Stimulated activated CD8-positive, alpha-beta memory T cell treated with anti-CD3 and anti-CD28 coated beads, Interleukin-7, amount 100 ng/mL, for 1 hour (primary cell): ENCODE measurements at places on chromosomes 7 and 10.

DNA sequence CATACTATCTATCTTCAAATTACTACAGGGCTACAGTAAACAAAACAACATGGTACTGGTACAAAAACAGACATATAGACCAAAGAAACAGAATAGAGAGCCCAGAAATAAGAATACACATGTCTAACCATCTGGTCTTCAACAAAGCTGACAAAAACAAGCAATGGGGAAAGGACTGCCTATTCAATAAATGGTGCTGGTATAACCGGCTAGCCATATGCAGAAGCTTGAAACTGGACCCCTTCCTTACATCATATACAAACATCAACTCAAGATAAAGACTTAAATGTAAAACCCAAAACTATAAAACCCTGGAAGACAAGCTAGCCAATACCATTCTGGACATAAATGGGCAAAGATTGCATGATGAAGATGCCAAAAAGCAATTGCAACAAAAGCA is 1143.7 kb downstream of the DNAJB9 start:
- no peak for DNase-seq

GRCh38 chr10:71268247-71268691 is 50.8 kb upstream of the SLC29A3 start:
- no peak for DNase-seq

DNA sequence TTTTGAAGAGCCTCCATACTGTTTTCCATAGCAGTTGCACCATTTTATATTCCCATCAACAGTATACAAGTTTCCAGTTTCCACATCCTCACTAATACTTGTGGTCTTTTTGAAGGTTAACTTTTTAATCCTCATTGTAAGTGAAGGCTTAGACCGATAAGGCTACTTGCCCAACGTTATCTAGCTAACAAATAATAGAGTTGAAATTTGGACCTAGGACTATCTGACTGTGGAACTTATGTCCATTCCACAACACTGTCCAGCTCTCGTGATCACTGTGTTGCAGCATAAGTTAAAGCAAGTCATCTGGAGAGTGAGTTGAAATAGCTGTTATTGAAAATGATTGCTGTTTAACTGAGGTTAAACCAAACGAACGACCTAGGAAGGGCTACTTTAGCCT is 84.0 kb downstream of the ZNF92 start:
- DNase-seq = no peak

- no peak for DNase-seq
Observed at GRCh38 chr7:140018125-140019043, 44.4 kb downstream of the PARP12 start.

DNA sequence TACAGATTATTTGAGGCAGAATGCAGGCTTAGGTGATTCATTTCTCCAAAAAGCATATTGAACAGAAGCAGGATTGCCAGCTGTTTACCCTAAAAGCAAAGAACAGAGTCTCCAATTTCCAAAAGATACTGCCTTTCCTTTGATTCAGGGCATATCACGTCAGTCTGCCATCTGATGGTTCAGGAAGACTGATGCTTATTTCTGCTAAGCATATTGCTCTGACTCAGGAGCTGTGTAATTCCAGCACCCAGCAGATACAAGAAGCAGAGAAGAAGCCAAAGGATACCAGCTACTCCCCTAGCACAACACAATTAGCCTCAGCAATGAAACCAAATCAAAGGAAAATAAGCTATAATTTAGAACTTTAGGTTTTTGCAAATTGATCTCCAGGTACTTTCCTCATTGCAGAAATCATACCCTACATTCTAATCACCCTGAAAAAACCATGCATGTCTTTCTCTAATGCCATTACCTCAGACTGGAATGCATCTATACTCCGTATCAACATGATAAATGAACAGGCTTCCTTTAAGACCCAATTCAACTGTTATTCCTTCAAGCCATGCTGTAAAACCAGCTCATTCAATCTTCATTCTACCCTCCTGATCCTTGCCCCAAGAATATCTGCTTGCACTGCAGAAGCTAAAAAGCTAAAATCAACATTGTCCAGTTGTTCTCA is 55.1 kb downstream of the ABI1 start:
- no peak for DNase-seq

- DNase-seq = no peak
Observed at GRCh38 chr10:101484175-101484745, 103.8 kb downstream of the POLL start.

DNA sequence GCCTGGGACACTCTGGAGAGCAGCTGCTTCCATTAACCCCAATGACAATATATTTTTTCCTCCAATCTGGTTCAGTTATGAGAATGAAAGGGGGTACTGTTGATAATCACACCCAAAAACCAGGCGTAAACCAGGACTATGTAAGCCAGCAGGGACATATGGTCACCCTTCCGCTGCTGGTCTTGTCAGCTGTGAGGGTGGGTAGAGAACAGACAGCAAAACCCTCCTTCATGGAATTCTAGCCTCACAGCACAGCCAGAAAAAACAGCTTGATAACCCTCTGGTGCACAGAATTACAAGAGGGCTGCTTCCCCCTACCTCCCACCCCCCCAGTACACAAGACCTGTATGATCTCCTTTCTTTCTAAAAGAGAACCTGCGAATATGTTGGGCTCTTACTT is 368.8 kb upstream of the ZMIZ1 start:
- no peak for DNase-seq

DNA sequence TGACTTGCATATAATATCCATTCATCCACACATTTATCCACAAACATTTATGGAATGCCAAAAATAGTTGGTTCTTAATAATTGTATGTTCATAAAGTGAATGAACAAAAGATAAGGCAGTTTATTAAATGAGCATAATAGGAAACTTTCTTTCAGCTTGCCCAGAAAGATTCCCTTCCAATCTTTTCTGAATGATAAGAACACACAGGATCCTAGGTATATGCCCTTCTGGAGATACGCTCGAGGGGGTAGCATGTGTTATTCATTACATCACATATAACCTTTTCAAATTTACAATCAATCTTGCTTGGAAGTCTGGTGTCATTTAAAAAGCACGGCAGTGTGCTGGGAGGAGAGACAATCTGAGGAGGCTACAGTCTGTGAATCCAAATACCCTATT is 80.4 kb upstream of the PDK4 start:
- no peak for DNase-seq

- DNase-seq = no peak
Observed at GRCh38 chr10:103759100-103759781, 96.1 kb downstream of the SH3PXD2A start.

DNA sequence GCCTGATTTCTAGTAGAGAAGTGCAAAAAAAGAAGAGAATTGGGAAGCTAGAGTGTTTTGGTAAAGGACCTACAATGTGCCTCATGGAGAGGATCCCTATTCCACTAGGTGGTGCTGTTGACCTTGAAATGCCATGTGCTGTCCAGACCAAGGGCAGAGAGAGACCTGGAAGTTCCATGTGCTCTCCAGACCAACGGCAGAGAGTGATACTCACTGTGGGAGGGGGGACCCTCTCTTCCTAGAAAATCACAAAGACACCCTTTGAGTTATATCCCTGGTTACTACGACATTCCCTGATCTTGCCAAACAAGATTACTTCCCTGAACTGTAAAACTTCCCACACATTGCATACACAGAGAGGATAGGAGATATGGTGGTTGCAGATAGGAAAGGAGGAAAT is 212.7 kb upstream of the ZNF804B start:
- no peak for DNase-seq

GRCh38 chr10:98416606-98417388 is 1.8 kb upstream of the PYROXD2 start:
- no peak for DNase-seq

DNA sequence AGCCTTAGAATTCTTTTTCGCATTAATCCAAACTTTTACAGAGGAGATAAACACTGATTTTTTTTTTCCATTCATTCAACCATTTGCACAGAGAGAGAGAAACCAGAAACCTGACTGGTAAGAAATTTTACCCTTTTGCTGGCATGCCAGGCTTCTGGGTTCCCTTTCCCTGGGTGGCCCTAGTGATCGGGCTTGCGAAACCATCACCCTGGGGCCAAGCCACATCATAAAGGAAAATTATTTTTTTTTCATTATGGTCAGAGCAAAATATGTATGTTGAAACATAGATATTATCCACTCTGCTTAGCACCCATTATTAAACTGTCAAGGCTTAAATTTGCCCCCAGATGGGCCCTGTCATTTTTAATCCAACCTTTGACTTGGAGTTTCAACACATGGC is 55.4 kb upstream of the INHBA start:
- DNase-seq = no peak

DNA sequence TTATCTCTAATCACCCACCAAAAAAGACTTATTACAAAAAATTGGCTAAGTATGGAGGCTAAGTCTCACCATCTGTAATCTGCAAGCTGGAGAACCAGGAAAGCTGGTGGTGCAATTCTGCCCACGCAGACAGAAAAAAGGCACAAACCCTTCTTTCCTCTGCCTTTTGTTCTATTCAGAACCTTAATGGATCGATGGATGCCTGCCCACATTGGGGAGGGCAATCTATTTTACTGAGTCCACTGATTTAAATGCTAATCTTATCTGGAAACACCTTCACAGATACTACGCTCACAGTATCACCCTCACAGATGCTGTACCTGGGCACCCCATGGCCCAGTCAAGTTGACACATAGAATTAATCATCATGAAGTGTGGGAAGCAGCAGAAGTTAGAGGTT is 10.2 kb downstream of the IGFBP3 start:
- no peak for DNase-seq

DNA sequence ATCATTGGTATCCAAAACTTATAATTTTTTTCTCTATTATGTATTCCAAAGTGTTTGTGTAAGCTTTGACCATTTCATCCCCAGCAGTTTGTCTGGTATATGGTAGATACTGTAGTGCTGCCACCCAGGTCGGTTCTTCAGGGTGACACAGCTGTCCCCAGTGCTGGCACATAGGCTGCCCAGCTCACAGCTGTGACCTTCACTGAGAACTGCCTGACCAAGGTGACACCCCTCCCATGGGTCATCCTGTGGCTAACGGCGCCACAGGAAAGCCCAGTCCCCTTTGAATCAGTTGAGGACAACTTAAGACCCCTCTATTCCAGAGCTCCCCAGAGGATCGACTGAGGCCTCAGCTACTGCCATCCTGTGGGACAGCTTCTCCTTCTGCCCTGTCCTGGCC is 644.2 kb upstream of the FOXK1 start:
- no peak for DNase-seq

DNA sequence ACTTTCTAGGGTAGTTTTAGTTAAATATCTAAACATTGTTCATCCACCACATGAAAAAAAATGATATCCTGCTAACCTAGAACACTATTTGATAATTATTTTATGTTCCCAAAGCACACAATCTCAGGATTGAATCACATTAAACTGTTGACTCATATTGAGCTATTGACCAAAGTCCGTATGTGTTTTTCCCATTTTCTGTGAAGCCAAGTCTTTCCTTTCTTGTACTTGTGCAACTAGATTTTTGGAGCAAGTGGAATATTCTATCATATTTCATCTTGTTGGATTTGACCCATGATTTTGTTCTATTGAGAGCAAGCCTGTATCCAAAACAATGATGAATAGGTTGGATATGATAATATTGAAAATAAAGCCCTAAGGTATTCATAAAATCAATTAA is 164.6 kb downstream of the SKAP2 start:
- DNase-seq = no peak

- no peak for DNase-seq
Observed at GRCh38 chr7:32936689-32937088, 20.6 kb upstream of the FKBP9 start.

DNA sequence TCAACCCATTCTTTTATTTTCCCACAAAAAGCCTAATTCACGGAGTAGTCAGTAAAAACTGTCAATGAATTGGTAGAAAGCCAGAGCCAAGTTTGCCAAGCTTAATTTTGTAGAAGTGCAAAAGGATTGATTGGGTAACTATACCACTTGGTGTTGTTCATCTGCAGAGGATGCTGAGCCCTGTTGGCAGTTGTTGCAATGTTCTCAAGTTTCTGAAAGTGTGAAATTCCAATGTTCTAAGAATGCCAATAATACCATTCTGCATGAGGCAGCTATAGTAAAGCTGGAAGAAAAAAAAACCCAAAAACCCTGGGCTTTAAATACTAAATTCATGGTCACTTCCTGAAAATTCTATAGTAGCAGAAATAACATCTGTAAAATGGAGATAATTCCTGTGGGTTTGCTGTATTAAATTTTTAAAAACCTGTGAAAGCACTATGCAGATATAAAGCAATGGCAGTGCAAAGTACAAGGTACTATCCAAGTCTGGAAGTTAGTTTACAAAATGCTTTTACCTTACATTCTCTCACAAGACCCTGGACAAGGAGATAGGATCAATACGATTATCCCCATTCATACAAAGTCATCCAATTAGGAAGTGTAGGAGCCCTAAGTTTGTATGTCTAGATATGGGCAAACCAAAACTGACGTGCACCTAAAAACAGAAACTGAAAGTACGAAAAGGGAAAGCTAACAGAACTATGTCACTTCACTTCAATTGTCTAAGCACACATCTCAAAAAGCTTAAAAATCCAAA is 6.0 kb upstream of the PON1 start:
- DNase-seq = no peak
